ENCODE measurements at places on chromosomes 7 and 10.

DNA sequence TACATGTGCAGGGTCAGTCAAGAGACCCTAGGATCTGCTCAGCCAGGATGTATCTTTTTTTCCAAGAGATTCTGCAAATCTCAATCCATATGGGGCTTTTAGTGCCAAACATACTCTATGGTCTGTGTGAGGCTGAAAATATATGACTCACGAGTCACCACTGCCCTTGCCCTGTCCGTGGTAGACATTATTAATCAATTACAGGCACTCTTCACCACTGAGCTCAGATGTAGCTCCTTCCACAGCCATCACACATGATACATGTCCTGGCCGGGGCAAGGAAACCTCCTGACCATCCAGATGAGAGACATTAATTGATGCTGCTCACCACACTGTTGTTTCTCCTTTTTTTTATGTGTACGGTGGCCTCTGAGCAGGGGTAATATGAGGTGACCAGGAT lies 90.2 kb upstream of the RET start:
- DNase-seq = no peak

GRCh38 chr7:112986256-112987031 lies 100.2 kb downstream of the GPR85 start:
- no peak for DNase-seq

GRCh38 chr7:37590824-37591223 lies 92.7 kb upstream of the GPR141 start:
- no peak for DNase-seq

- DNase-seq = no peak
These were observed 3.1 kb upstream of the ARID5B start for GRCh38 chr10:61898435-61898778.

DNA sequence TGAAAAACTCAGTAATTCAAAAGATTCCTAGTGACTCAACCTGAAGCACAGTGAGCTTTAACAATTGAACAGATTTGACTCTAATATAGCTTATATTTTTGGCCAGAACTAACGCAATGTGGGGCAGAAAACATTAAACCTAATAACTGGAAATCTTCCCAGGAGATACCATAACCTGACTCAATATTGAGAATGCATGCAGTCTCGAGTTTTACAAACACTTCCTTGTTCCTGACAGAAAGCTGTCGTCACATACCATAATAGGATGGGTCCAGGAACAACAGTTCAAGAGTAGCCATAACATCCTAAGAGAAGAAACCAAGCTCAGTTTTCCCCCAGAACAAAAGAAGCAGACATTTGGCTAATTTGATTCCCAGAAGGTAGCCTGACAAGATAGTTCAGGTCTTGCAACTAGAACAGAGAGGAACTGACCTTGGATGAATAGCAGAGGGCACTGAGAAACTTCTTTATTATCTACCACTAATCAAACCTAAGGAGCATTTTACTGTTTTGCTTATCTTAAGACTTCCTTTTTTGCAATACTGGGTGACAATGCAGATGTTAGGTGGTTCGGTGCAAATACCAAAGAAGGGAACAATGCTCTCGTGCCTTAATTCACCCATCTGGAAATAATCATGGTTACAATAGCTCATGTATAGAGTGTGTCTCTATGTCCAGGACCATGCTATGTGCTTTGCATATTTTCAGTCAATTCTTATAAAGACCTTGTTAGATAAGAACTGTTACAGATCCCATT lies 38.6 kb upstream of the ACSL5 start:
- no peak for DNase-seq

- DNase-seq = no peak
These were observed 6.2 kb upstream of the ITGB1 start for GRCh38 chr10:32964270-32964669.

DNA sequence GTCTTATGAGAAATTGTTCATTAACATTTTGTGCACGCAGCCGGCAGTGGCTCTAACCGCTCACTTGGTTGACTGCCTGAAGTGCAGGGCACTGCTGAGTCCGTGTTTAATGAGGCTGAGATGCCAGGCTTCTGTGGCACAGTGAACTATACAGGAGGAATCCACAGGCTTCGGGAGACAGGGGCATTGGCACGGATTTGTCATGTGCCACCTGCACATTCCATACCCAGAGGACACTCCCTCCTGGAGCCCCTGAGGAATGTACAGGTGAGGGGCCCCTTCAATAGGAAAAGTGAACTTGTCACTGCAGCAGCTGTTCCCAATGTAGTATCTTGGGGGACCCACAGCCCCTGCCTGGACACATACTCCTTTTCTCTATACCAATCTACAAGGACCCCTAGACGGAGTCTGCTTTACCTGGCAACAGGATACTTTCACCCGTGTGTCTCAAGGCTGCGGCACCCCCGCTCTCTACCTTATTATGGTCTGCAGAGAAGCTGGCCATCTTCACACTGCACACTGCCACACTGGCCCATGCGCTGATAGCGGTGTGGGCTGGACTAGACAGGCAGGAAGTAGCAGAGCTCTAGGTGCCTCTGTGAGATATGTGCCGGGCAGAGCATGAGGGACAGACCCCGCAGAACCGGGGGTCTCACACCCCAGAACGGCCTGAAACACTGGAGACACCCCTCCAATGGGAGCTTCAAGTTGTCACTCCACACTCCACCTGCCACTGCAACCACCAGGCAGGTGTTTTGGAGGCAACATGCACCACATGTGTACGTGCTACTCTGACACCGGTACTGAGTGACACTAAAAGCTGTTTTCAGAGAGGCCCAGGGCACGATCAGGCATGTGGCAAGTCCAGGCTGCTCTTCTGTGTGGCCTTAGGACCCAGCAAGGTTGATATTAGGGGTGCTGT lies 71.4 kb upstream of the RHEB start:
- DNase-seq = no peak

DNA sequence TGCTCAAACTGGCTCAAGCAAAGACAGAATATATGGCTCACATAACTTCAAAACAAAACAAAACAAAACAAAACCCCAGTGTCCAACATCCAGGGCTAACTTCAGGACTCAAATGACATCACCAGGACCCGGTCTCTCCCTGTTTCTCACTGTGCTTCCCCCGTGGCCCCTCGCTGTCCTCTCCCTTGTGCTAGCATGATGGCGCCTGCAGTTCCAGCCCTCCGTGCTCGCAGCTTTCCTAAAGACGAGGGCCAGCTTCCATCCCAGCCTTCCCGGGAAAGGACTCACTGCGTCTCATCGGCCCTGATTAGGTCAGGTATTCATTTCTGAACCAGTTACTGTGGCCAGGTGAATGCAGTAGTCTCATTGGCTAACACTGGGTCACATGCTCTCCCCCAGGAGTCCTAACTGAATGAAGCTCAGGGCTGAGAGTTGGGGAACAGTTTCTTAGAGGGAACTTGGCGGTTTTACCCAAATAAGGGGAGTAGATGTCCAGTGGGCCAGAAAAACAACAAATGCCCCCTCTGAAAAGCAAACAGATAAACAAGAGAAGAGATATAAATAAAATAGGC lies 33.0 kb upstream of the CTBP2 start:
- DNase-seq = no peak

- no peak for DNase-seq
These were observed 123.8 kb downstream of the KCNMA1 start for GRCh38 chr10:77513781-77514331.

- no peak for DNase-seq
These were observed 2.2 kb downstream of the IRF5 start for GRCh38 chr7:128939861-128940410.

GRCh38 chr7:155800741-155801267 lies 11.5 kb downstream of the SHH start:
- no peak for DNase-seq

DNA sequence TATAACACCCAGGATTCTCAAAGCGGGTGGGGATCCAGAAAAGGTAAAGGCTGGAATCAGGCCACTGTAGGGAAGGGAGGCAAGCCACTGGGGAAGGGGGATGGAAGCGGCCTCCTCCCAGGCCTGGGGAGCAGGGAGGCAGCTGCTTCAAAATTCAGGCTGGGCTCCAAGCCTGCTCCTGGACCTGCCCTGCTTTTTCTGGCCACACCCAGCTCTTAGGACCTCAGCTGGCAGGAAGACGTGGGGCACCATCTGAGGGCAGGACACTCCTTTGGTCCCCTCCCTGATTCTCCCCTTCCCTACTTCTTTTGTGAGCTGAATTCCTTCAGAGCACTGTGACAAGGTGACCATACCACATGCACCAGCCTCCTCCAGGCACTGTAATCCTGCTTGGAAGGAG lies 4.6 kb upstream of the LBX1 start:
- no peak for DNase-seq

- DNase-seq = no peak
These were observed 181.8 kb downstream of the CDK14 start for GRCh38 chr7:90777886-90778285.

- no peak for DNase-seq
These were observed 6.2 kb downstream of the TNRC18 start for GRCh38 chr7:5417106-5418071.

- DNase-seq = no peak
These were observed 45.0 kb upstream of the CACUL1 start for GRCh38 chr10:118799777-118800176.

- no peak for DNase-seq
These were observed 87.1 kb downstream of the NKX6-2 start for GRCh38 chr10:132698761-132699391.

DNA sequence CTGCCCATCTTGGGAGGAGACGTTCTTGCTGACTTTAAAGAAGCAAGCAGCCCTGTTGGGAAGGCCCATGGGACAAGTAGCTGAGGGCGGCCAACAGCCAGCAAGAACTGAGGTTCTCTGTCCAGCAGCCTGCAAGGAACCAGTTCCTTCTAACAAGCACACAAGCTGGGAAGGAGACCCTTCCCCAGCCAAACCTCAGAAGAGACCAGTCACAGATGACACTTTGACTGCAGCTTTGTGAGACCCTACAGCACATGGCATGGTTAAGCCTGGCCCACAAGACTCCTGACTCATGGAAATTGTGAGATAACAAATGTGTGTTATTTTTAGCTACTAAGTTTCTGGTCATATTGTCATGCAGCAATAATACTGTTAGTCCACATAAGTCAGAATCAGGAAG lies 99.9 kb downstream of the PRLHR start:
- DNase-seq = no peak

- no peak for DNase-seq
These were observed 90.7 kb upstream of the RAB18 start for GRCh38 chr10:27413387-27413786.

- no peak for DNase-seq
These were observed 66.1 kb downstream of the PRPF18 start for GRCh38 chr10:13652860-13653259.

DNA sequence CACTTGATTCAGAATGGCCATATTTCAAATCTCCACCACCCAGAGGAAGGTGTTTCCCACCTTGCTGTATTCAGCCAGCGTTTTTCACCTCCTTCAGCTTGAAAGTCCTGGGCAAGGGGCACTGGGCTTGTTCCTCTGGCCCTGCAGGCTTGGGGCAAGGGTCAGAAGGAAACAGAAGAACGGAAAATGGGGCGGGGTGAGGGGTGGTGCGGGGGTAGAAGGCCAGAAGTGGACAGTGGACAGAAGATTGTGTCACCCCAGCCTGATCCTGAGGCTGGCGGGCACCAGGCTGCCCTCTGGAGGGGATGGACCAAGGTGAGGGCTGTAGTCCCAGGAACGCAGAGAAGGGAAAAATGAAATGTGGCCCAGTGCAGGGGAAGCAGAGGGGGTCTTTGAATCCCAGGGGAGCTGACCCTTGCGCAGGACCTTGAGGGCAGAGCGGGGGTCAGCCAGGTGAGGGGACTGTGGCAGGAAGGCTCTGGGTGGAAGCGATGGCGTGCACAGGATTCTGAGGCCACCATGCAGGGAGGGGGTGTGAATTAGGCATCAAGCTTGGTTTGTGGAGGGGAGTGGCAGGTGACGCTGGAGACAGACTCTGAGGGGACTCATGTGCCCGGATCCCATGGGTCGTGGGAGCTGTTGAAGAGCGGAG lies 23.0 kb downstream of the TMEM120A start:
- DNase-seq = no peak

GRCh38 chr10:105950410-105950809 lies 1214.1 kb downstream of the SORCS1 start:
- peak; percentile 13 for DNase-seq

DNA sequence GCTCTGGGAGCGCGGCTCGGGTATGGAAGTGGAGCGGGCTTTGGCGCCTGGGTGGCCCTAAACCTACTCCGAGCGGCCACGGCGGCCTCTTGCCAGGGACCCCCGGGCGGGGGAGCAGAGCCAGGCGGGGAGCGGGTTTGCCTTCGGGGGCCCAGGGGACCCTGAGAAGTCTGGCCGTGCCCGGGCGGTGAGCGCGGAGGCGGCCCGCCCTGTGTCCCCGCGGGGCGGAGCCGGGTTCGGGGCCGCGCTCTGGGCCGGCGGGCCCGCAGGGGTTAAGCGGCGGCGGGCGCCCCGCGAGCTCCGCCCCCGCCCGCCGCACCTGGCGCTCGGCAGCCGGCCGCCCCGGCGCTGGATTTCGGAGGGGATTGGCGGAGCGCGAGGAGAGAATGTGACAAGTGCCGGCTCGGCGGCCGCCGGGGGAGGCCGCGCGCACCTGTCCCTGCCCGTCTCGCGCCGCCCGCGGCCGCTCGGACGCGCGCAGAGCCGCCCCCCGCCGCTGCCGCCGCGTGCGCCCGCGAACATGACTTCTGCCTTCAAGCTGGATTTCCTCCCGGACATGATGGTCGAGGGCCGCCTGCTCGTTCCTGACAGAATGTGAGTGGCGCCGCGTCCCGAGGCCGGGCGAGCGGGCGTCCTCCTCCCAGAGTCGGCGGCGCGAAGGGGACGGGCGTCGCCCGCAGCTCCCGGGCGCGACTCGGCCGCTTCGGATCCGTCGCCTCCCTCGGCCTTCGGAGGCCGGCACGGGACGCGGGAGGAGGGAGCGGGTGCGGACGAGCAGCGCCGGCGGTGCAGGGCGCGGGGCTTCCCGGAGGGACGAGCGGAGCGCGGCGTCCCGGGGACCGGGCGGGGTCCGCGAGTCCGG lies at the start of gene CELF2:
Gene CELF2, plus strand, starts transcription at position 303 of the 862 bp plus-strand sequence. Its CDS starts 218 bp downstream, at position 521.
- DNase-seq = peak; percentile 25

GRCh38 chr10:26386781-26387180 lies 51.4 kb upstream of the APBB1IP start:
- no peak for DNase-seq

- DNase-seq = no peak
These were observed 179.0 kb upstream of the PLPP4 start for GRCh38 chr10:120278069-120278468.

DNA sequence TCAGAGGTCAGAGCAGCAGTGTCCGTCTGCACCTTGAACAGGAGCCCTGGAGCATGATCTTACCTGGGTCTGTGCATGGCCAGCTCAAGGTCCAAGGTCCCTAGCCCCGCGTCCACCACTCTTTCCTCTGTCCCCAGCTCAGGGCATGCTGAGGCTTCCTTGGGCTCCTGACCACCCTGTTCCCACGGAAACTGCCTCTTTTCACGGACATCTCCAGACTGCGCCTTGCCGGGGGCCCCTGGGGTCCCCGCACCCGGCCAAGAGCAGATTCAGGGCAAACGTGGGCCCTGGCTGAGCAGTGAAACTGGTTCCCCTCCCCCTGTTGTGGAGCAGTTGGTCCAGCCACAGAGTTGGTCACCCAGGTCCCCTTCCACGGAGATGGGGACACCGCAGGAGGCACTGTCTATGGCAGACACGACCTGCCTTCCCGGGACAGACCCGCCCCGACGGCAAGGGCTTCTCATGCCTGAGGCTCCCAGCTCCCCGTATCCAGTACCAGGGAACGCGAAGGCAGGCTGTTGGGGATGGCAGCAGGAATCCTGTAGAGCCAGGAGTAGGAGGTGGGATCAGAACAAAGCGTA lies 217.4 kb upstream of the PPP2R2D start:
- DNase-seq = no peak
